Activated CD4-positive, CD25-positive, alpha-beta regulatory T cell (primary cell): ENCODE measurements at places on chromosomes 6 and 20.

DNA sequence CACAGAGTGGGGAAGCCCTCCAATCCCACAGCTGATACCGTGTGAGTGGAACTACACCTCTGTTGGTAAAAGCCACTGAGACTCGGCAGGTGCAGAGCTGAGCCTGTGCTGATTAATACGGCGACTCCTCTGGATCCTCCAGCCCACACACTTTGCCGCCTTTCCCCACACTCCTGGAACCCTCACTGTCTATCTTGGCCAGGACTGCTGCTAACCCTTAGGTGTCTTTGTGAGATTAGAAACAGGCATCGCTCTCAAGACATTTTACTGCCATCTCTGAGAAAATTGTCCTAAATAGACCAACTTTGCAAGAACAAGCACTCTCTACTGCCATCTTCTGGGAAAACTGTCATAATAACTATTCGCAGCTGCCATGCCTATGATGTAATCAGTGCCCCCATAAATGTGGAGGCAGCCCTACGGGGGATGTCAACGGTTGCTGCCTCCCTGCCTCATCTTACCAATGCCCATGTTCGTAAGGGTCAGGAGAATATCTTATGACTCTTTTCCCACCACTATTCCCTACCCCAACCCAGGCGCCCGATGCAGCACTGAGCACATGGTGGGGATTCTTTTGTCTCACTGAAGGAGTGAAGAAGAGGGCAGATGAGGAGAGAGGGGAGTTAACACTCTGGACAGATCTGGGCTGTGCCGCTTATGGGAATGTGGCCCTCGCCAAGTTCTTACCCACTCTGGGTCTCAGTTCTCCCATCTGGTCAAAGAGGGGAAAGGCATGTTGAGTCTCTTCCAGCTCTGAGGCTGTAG, 26.1 kb upstream of the KCNB1 start:
- DNase-seq: no peak

GRCh38 chr6:134607411-134607810, 289.5 kb upstream of the SGK1 start:
- DNase-seq: no peak

DNA sequence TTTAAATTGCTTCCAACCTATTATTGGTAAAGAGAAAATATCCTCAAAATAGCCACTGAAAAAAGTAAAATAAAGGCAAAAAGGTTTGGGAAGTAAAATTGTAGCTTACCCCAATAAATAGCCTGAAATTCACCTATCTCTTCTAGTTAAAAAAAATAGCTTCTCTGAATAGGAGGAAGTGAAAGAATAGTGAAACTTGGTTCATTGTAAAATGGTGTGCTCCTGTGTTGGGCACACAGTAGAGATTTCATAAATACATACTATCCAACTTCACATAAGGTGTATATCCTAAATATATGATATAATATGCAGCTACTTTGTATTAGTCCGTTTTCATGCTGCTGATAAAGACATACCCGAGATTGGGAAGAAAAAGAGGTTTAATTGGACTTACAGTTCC, 45.3 kb downstream of the CDK19 start:
- no peak for DNase-seq

DNA sequence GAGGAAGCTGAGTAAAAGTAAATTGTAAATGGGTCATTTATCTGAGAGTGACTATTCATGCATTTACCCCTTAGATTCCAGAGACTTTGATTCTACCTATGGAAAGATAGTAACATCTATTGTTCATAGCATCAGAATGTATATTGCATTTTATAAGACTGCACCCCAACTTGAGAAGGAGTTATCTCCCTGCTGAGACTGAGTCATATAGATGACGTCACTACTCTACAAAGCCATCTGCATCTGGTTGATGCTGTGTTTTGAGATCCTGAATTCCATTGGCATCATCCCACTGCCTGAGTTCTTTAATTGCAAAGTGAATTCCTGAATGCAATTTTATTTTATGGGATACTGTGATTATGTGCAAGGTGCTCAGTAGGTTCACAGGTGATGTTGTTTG, 444.0 kb upstream of the SLC35B3 start:
- no peak for DNase-seq

GRCh38 chr6:51640021-51640420, 447.4 kb downstream of the PKHD1 start:
- DNase-seq: no peak

DNA sequence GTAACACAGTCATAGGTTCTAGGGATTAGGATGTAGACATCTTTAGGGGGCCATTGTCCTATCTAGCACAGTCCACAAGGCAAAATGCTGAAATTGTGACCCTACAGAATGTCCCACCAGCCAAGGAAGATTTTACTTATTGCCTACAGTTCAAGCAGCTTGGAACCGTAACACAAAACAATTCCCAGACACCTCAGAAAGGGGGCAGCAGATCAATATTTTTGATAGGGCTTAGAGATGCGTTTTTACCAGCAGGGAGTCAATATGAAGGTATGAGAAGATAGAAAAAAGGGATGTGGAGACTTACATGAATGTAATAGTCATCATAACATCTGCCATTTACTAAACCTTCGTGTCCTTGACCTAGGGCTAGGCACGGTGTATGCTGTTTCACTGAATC, 81.0 kb downstream of the TMEM170B start:
- no peak for DNase-seq

DNA sequence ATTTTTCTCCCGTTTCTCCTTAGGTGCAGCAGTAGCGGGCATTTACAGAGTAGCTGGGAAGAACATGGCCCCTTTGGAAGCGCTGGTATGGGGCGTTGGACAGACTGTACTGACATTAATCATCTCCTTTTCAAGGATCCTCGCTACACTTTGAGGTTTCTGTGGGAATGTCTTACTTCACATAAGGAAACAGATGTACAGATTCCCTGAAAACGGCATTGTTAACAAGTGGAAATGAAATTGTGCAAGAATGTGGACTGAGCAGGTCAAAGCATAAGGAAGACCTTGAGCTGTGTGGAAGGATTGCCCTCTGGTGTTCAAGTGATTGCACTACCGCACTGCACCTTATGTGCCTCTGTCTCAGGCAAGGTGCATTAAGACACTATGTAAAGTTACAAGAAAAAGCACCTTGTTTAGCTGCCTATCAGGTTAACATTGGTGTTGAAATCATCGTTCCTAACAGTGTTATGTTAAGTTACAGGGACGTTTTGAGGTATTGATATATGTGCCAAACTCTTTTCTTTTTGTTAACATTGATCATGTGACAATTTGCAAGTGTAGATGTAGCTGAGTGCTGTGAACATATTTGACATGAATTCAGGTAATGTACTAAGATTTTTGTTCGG, 38.0 kb downstream of the TMEM170B start:
- DNase-seq: no peak

GRCh38 chr20:61801857-61802442, 263.7 kb downstream of the TAF4 start:
- no peak for DNase-seq

DNA sequence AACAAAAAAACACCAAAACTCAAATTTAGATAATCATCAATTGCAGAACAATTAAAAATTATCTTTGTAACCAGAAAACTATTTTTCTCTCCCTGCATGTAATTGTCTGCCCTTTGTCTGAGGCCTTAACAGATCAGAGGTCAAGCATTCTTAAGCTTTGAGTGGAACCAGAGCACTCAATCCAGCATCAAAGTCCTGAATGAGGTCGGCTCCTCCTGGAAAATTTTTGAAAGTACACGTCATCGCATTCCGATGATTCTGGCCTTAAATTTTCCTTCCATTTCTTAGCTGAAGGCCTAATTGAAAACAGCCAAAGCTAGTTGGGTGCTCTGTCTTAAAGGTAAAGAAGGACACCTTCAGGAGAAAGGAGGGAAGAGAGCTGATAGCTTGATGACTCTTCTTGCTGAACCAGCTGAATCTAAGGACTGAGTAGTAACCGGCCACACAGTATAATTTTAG, 510.2 kb upstream of the SULF2 start:
- DNase-seq: no peak

- no peak for DNase-seq
Observed at GRCh38 chr6:12032783-12033573, 20.9 kb downstream of the HIVEP1 start.

GRCh38 chr6:142857233-142857761, 87.7 kb downstream of the HIVEP2 start:
- peak; percentile 14 for DNase-seq

GRCh38 chr6:41774841-41775240, 4.9 kb downstream of the FRS3 start:
- DNase-seq: no peak

DNA sequence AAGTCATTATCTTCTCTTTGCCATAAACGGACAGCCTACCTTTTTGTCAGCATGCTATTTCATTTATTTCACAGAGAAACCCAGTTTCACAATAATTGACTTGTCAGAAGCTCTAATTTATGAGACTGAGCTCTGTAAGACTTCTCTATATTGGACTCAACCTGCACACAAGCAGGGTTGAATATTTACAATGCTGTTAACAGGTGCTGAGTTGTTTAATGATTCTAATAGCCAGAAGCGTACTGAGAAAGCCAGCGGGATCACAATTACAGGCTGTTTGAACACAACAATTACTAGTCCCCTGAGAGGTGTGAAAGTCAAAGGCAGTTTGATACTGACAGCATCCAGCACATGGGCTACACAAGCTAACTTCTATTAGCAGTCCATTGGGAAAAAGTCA, 128.2 kb upstream of the SIM1 start:
- DNase-seq: no peak

- DNase-seq: no peak
Observed at GRCh38 chr6:11963756-11964500, 48.2 kb upstream of the HIVEP1 start.

DNA sequence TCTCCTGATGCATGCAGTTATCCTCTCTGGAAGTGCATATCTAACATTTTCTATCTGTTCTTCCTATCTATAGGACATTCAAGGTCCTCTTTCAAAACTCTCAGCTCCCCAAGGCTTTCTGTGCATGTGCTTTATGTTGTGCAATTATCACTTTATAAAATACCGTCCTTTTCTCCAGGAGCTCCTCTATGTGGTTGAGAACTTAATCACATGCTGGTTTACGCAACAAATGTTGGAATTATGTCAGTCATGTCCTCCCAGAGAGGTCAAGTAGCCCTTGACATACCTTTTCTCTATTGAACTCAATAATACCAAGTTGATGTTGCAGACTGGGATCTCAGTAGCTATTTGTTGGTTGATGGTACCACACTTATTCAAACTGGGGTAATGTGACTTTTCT, 388.4 kb downstream of the BTBD3 start:
- DNase-seq: no peak

GRCh38 chr6:1593958-1594314, 15.8 kb upstream of the FOXC1 start:
- DNase-seq: no peak

GRCh38 chr20:57613481-57613921, 6.7 kb downstream of the ZBP1 start:
- DNase-seq: no peak

DNA sequence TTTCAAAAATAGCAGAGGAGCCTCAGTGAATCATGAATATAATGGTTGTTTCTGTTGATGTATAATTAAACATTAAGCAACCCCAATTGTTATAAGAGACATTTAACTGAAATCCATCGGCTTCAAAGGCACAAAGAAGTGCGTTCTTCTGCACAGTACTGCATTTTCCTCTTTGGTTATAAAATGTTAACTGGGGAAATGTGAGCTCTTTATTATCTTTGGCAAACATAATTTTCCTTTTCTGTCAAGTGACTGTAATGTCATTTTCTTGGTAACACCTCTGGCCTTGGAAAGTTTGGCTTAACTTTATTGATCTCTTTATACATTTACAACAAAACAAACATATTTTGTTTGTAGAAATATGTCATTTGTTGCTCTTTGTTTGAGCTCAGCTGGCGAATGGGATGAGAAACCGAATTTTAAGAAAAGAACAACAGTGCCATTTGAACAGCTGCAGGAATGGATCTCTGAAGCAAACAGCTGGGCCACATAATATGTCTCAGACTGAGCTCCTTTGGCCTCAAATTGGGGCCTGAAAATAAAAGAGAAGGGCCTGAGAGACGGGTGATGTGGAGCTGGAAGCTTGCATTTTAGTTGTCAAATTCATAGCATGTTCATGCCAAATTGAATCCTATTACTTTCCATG, 427.0 kb upstream of the SPTLC3 start:
- no peak for DNase-seq

DNA sequence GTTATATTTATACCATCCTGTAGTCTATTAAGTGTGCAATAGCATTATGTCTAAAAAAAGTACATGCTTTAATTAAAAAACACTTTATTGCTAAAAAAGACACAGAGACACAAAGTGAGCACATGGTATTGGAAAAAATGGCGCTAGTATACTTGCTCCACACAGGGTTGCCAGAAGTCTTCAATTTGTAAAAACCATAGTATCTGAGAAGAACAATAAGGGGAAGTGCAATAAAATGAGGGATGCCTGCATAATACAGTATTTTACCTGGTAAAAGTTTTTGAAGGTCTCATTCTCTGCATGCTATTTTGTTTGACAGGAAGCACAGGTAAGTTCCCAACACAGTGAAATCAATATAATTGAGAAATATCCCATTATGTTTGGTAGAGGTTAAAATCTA, 1.6 kb downstream of the NOX3 start:
- no peak for DNase-seq

- peak; percentile 18 for DNase-seq
Observed at GRCh38 chr6:33632558-33633039, 11.5 kb downstream of the ITPR3 start.

GRCh38 chr20:7990385-7990784, 29.2 kb downstream of the TMX4 start:
- no peak for DNase-seq

- no peak for DNase-seq
Observed at GRCh38 chr6:101730954-101731353, 337.4 kb downstream of the GRIK2 start.

GRCh38 chr6:82783587-82784236, 281.9 kb downstream of the UBE3D start:
- DNase-seq: no peak

DNA sequence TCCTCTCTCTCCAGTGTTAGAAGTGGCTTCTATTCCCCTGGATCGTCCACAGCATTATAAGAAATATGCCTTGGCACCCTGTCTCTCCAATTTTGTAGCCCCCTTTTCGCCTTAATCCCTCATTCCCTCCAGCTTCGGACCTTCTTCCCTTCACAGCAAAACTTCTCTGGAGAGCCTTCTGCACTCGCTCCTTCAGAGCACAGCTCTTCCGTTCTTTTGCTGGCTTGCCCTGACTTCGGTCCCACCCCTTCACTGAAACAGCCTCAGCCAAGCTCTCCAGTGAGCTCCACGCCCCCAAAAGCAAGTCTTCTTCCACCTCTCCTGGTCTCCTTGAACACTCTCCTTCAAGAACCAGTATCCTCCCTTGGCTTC, 134.7 kb upstream of the RNF24 start:
- no peak for DNase-seq

DNA sequence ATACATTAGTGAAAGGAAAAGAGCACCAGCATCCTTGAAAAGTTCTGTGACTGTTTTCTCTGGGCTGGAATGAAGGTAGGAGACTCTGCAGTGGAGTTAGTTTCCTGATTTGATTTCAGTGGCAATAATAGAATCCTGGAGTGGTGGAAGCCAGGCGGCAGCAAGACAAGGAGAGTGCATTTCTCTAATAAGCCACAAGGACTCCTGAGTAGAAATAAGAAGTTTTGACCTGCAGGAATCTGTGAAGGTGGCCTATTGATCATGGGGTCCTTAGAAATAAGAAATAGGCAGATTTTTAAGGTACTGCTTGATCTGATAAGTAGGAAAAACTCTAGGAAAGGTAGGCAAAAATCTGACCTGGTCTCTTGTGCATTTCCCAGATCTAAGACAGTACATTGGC, 68.4 kb upstream of the ELOVL5 start:
- DNase-seq: no peak
